ENCODE measurements at places on chromosomes 5 and 9.

- DNase-seq = no peak
Observed at GRCh38 chr5:119721775-119722174, 92.4 kb downstream of the FAM170A start.

- DNase-seq = no peak
Observed at GRCh38 chr5:82107267-82107666, 135.4 kb downstream of the ATG10 start.

DNA sequence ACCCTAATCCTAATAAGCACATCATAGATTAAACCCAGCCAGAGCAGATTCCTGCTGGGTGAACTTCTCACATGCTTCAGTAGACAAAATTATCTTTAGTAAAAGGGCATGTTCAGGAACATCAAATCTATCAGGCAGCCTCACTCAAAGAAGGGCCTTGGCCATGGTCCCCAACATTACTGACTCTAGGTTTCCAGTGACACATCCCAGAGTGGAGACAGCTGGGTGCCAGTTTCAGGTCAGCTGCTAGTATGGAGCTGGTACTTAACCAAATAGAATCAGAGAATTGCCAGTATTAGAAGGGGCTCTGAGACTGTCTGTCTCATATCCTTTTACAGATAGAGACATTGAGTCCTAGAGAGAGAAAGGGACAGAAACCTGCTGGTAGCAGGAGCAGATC lies 44.1 kb upstream of the GALNT10 start:
- no peak for DNase-seq

DNA sequence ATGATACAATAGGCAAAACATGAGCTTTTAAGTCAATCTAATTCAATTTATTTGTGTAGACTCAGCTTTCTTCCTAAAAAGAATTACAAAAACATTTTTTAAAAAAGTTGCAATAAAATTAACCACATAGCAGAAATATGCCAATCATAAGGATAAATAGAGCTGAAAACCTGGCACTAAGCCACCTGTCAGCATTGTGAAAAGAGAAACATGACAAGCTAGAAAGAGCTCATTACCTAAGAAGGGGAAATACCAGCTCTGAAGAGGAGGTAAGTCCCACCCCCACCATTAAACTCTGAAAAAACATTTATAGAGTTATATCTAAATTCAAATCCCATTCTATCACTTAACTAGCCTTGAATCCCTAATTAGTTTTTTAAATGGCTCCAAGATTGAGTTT lies 372.9 kb downstream of the OSTF1 start:
- DNase-seq = no peak

DNA sequence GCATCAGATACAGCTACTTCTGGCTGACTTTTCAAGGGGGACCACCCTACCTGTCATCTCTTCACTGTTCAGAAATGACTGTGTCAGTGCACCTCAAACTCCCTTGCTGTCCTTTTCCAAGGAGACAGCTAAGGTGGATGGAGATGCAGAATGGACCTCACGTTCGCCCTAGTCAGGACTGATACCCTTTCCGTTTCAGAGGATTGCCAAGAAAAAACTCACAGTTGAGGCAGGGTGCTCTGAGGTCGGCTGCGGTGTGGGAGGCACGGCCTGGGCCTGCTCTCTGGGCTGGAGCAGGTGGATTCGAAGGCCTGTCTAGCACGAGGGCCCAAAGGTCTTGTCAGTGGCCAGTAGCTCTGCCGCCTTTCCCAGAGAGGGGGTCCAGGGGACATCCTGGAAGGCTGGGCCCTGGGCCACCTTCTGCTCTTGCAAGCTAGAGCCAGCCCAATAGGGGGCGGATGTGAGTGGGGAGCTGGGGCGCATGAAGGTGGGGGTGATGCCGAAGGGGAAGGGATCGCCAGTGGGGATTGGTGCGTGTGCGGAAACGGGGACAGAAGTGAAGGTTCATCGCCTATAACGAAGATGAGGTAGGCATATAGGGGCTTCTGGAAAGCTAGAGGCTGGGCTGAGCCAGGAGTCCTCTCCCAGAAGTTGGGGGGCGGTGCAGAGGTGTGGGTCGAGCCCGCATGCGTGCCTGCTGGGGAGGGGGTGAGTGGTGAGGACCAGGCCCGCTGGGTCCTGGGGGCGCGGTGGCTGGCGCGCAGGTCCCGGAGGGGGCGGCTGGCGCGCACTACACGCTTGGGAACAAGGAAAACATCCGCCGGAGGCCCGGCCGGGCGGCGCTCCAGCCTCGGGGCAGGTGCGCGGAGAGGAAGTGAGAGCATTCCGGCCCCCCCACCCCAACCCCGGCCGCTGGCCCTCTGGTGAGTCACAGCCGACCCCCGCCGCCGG lies 2.5 kb upstream of the MSMP start:
- DNase-seq = peak; percentile 35

Data from NCI-H187 (cell line).